Type B pancreatic cell (in vitro differentiated cells): ENCODE measurements at places on chromosomes 4 and X.

- DNase-seq: no peak
Measured at GRCh38 chr4:185728893-185729292, 83.1 kb downstream of the SORBS2 start.

DNA sequence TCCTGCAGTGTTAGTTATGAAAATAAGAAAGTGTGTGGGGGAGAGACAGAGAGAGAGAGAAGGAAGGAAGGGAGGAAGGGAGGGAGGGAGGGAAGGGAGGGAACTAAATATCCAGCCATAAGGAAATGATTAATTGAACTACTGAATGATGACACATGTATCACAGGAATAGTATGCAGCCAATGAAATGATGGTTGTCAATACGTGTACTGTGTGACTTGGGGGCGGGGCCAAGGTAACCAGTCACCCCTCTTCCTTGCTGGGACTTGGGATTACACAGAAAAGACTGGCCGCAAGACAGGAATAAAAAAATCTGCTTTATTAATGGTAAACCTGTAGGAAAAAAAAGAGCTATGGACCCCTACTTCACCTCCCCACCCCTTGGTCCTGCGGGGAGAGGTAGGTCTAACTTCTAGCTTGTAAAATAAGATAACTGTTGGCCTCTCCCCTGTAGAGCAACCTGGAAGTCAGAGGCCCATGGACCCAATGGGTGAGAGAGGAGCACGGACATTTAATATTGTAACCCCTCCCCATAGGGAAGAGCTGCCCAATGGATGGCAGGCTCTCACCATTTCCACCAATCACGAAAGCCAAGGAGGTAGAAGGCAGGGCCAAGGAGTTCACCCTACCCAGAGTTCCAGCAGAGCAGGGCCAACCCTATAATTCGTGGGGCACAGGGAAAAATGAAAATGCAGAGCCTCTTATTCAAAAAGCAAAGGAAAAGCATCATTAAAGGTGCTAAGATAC is 7.4 kb downstream of the PPP2R2C start:
- no peak for DNase-seq

GRCh38 chr4:2827071-2827873 is 16.4 kb upstream of the ADD1 start:
- DNase-seq: no peak

DNA sequence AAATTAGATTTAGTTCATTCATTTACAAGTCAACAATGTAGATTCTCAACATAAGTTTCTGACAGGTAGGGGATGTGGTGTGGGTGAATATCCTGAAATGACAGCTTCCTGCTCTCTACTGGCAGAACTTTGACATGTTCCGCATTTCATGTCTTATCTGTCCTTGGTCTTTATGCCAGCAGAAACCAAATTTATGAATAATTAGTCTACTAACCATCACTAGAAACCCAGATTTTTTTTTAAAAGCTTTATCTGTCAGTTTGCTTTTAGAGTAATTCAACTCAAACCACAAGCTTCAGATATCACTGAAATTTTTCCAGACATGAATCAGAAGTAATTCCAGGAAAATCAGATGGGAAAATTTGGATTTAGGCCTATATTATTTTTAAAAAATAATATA is 17.9 kb downstream of the COQ2 start:
- no peak for DNase-seq

GRCh38 chr4:110211007-110211769 is 12.8 kb upstream of the ELOVL6 start:
- no peak for DNase-seq

DNA sequence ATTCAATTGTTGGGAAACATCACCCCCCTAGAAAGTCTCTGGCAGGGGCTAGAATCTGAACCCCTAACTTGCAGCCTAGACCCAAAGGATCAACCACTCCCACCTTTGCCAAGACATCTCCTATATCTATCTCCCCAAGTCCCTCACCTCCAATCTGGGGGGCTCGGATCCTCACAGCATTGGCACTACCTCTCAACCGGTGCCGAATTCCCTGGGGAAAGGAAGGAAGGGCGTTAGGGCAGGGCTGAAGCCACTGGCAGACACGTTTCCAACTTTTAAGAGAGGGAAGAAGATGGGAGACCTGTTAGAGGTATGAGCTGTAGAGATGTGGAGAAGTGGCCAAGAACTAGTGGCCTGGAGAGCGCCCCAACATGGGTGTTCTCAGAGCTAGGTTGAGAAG is 2.7 kb downstream of the TIMM17B start:
- DNase-seq: peak; percentile 43

- peak; percentile 74 for DNase-seq
Measured at GRCh38 chrX:12974305-12974795, 560 bp upstream of the TMSB4X start.

DNA sequence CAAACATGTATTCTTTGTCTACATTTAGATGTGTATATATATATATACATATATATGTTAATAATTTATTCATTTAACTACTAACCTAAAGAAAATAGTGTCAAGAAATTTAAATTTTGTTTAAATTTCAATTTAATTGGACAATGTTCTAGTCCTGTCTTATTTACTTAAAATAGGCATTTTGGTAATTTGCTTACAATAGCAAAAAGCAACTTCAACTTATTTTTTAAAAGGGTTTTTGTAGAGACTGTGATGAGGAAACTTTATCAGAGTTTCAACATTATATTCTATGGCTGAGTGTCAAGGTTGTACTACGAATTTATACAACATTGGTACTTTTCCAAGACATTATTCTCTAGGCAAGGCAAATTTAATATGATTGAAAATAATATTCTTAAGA is 212.0 kb upstream of the ARSJ start:
- no peak for DNase-seq

DNA sequence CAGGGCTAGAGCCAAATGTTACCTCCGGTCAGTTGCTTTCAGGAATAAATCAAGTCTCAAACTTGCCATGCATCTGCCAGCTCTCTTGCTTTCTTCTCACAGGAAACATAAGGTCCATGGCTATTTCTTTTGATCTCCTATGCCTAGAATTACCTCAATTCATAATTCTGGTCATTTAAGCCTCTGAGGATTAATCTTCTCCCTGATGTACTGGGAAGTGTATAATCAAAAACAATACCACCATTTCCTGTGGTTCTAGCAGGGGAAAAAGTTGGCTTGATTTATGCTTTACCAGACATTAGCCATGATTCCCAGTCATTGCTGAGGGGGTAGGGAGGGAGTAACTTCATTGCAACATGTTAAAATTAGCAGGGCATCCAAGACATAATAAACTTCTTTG is 268.7 kb upstream of the EMCN start:
- no peak for DNase-seq

DNA sequence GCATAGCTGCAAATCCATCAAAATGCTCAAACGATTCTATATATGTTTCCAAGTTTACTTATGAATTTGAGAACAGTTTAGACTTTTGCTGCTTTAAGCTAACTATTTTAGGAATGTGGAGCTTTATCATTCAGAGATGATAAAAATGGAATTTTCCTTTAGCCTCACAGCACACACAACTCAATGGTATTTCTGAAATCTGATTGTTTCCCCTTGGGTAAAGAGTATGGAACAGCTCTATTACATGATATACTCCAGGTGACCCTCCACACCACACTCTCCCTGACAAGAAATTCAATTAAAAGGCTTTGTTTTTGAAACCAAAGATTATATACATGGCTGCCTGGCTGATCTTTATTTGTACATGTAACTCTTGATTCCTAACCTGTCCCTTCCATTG is 120.0 kb downstream of the LUZP4 start:
- DNase-seq: no peak

DNA sequence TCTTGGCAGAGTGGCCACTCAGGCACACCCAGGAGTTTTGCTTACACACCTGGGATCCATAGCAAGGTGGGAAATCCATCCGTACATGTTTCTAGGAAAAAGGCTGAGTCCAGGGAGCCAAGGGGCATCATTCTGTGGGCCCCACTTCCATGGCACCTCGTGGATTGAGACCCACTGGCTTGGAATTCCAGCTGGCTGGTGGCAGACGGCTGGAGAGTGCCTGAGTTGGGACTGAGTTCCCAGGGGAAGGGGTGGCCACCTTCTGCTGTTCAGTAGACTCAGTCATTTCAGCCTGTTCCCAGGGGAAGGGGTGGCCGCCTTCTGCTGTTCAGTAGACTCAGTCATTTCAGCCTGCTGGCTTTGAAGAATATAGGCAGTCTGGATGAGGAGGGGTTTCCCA is 366.0 kb upstream of the GRIA3 start:
- DNase-seq: no peak

DNA sequence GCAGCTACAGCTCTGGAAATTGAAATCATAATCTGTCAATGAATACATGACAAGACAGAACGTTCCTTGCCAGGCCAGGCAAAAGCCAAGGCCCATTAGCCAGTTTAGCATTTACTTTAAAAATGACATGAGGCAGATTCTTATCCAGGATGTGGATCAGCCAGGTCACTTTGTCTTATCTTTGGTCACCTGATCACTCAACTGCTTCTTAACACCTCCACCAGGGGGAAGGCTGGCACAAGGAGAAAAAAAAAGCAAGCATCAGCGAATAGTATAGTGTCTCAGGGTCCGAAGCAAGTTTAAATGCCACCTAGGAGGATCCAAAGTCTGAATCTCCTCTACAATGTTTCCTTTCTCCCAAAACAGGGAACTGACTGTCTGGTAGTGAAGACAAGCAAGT is 18.8 kb downstream of the ATP1B4 start:
- DNase-seq: no peak

GRCh38 chrX:2889045-2889605 is 40.0 kb downstream of the ARSD start:
- no peak for DNase-seq

- no peak for DNase-seq
Measured at GRCh38 chr4:11847167-11847566, 418.5 kb upstream of the HS3ST1 start.

DNA sequence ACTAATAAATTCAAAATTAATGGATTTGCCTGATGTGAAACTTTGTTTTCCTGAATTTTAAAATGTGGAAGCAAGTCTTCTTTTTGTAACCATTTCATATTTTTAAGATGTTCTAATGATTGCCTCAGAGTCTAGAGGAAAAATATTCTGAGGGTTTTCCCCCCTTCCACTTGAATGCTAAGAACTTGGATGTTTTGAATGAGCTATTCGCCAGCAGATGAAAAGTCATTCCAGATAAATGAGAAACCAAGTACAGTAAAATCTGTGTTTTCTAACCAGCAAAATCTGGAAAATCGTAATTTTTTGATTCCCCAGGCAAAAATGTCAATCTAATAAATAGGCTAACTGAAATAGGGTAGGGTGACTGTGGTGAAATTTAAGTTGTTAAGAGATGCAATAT is 45.6 kb downstream of the SLIT2 start:
- DNase-seq: no peak

GRCh38 chr4:10456595-10457254 is 501 bp downstream of the ZNF518B start:
- peak; percentile 75 for DNase-seq

DNA sequence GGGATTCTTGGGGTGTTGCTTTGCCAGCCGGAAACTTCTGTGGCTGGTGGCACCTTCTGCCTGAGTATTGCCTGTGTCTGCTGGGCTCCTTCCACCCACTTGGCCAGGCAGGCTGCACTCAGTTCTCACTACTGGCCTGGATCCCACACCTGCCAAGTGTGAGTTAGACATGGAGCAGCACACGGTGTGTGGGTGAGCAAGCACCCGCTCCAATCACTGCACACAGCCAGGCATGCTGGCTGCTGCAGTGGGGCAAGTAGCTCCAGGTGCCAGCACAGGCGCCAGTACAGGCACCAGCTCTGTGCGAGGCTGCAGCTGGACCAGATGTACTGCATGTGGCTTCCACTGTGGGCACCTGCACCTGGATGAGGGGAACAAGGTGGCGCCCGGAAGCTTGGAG is 23.9 kb downstream of the DCUN1D4 start:
- no peak for DNase-seq

DNA sequence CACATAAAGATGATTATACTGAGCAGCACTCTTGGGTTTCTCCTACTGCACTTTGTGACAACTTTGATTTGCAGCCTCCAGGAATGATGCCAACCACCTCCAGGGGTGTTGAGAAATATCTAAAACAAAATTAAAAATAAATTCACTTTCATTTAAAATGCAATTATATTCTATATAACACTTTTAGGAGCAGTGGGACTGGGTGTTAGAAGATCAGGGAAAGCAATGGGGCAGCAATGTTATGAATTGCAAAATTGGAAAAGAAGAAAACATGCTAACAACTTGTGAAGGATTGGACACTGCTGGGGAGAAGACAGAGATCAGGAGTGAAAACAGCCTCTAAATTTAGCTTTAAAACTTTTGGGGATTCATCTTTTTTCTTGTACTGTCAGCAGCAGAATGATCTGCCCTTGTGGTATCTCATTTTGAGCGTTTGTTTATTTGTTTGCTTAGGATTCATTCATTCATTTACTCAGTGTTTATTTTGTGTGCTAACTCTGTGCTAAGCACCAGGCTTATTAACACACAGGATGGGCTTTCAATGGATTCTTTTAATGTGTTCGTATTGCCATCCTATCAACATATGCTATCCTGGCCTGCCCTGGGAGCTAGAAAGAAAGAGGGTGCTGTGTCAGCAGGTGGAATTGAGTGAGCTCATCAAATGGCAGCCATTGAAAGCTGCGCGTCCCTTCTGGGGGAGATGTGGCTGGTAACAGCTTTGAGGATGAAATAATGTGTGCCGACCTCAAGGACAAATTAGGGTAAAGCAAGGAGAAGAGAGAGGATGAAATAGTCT is 96.5 kb downstream of the FRMPD4 start:
- no peak for DNase-seq

DNA sequence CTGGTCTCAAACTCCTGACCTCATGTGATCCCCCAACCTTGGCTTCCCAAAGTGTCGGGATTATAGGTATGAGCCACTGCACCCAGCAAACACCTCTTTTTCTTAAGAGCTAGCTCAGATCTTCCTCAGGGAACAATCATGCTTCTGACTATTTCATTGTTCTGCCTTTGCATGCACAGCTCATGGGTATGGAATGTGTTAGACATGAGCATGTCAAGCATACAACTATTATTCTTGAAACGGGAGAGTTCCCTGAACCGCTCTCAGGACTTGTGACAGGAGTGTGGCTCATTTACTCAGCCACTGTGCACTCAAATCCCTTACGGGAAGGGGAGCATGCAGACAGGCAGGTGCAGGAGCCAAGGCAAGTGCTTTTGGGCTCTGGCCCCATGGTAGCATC is 231.7 kb upstream of the TAPT1 start:
- no peak for DNase-seq
